ENCODE measurements at places on chromosomes 16 and 17.

DNA sequence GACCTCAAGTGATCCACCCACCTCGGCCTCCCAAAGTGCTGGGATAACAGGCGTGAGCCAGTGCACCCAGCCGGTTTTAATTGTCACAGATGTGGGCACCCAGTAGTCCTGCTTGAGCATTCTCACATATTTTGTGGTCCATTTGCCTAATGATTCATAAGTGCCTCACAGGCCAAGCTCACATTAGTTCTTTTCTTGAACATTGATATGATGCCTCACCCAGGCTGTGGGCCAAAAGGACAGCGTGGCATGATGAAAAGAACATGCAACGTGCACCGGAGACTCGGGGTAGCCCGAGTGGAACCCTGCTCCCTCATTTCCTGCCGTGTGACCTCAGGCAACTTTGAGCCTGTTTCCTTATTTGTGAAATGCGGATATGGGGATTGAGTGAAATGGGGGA, 181.9 kb downstream of the SNX29 start:
- no peak for DNase-seq

DNA sequence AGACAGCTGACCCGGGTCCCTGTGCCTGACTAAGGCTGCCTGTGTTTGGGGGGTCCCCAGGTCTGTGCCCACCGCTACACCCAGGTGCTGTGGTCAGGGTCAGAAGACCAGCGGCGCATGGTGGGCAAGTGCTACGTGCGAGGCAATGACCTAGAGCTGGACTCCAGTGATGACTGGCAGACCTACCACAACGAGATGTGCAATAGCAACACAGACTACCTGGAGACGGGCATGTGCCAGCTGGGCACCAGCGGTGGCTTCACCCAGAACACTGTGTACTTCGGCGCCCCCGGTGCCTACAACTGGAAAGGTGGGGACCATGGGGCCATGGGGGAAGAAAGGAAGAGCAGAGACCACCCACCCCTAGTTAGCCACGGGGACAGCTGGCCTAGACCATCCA, 12.1 kb downstream of the ITGA3 start:
- no peak for DNase-seq

- DNase-seq = peak; percentile 73
These were observed 456.2 kb upstream of the DYNLRB2 start for GRCh38 chr16:80084614-80085013.

- peak; percentile 22 for DNase-seq
These were observed 52.0 kb upstream of the SREBF1 start for GRCh38 chr17:17888821-17889220.

- DNase-seq = no peak
These were observed 219.3 kb downstream of the SPECC1 start for GRCh38 chr17:20228410-20228809.

DNA sequence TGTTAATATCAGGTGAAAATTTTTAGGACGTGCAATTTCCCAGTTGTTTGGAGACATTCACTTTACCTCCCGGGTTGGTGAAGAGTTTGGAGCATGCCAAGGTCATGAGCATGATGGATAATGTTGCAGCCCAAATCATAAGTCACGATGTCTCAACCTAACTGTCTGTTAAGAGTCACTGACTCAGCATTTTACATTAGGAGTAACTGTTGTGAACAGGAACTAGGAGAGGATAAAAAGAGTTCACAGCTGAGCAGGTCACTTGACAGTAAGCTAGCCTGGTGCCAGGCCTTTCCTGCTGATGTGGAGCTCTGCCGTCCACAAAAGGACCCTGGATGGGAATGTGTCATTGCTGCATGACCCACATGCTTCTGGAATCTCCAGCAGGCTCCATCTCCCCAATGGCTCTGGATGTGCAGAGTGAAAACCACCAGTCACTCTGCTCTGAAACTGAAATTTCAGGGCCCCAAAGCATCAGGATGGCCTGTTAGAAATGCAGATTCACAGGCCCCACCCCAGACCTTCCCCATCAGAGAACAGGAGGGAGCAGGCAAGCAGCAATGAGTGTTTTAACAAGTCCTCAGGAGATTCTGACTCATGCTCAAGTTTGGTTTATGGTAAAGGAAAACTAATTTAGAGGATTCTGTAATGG, 371.6 kb upstream of the MAF start:
- peak; percentile 75 for DNase-seq

DNA sequence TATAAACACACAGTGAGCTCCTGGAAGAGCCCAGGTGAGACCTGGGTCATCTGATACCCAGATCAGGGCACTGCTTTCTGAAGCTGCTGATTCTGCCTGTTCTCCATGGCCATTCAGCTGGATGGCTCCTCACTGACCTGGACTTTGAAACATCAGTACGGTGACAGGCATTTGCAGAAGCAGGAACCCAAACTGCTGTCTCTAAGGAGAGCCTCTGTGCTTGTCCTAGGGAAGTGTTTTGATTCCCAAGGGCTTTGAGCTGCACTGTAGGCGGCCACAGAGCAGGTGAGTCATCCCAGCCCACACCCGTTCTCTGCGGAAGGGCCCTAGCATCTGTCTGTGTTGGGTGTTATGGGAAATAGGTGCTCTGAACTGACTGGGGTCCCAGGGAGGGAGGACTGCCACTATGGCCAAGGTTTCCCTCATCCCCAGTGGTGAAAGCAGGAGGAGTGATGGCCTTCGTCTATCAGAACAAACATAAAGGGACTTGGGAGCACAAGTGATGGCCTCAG, 60.7 kb upstream of the ADCY9 start:
- DNase-seq = no peak

GRCh38 chr17:50944054-50944901, 78.1 kb upstream of the TOB1 start:
- peak; percentile 90 for DNase-seq

GRCh38 chr17:73595931-73596330, 48.3 kb downstream of the SDK2 start:
- DNase-seq = no peak
